A673 (cell line): ENCODE measurements at places on chromosomes 3 and 15. TPM values are rescaled to one million over a fixed set of nuclear protein-coding genes. Genes with fewer than 3 reads are reported as not detected.

Gene EIF4G1
- 475 and 559 TPM in 2 replicates for total RNA-seq

Gene FAM174B
- 2.7 and 3.7 TPM in 2 replicates for total RNA-seq

Gene SLC6A11
- not detected in 2 replicates for total RNA-seq

DNA sequence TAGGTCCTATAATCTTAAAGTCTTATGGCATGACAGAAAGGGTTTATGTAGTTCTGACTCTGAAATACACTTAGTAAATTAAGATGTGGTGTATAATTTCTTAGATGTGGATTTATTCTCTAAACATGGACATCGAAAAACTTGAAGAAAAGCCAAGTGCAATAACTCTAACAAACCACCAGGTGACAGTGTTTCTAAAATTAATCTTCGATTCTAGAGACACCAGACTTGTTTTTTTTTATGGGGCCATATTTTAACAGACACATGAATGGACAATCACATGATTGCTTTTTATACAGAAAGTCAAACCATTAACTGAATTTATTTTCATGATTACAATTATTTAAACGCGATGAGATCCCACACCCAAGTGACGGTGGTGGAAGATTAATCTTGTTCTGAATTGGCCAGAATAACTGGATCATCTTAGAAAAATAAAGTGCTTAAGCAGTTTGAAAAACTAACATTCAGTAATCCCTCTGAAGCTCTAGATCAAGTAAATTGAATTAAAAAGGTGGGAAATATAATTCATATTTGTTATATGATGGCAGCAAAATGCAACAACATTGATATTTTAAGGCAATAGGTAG, 305.1 kb downstream of the LSAMP start:
- peak; percentile 80 for DNase-seq

- DNase-seq, result no peak
Measured at GRCh38 chr3:149417174-149417573, 39.7 kb upstream of the TM4SF1 start.

GRCh38 chr3:155664925-155665695, 79.8 kb downstream of the PLCH1 start:
- no peak for DNase-seq

GRCh38 chr15:50107591-50108408, 11.2 kb downstream of the ATP8B4 start:
- no peak for DNase-seq
